ENCODE measurements at places on chromosomes 1 and 21.

DNA sequence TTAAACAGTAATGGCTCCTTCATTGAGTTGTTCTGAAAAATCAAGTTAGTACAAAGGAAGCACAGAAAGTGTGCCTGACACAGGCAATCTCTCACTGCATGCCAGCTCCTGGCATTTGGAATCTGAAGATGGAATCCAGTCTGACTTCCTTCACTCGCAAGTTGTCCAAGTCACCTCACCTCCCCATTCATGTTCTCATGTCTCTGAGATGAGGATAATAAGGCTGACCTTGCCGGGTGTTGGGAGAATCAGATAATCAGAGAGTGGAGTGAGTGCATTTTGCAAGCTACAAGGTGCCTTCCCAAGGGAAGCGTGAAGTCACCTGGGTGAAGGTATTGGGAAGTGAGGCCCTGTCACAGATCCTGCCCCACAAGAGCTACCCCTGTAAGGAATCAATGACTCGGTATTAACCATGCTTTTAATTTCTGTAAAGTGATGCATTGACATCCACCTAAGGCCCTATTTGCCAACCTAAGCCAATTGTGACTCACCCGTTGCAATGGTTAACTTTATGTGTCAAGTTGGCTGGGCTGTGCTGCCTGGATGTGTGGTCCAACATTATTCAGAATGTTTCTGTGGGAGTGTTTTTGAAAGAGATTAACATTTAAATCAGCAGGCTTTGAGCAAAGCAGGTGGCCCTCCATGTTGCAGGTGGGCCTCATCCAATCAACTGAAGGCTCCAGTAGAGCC lies 62.5 kb upstream of the TARBP1 start:
- DNase-seq, result no peak

GRCh38 chr1:206901944-206902343 lies 4.7 kb downstream of the IL24 start:
- no peak for DNase-seq

DNA sequence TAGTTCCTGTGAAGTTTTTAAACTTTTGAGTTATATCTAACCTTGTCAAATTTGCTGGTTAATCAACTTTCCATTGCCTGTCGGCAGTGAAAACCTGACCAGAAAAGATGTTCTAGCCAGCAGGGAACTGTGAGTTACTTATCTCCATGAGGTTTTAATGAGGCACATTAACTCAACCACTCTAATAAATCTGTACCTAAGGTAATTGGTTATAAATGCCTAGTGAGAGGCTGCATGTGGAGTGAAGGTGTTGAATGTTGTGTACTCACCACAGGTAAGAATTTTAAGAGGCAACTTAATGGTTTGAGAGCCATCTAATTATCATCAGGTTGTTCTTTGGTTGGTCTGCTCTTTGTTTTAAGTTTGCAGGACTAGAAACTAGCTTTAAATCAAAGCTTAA lies 138.4 kb upstream of the LHX8 start:
- DNase-seq, result no peak

- no peak for DNase-seq
Measured at GRCh38 chr1:107541412-107541811, 400.6 kb downstream of the NTNG1 start.

DNA sequence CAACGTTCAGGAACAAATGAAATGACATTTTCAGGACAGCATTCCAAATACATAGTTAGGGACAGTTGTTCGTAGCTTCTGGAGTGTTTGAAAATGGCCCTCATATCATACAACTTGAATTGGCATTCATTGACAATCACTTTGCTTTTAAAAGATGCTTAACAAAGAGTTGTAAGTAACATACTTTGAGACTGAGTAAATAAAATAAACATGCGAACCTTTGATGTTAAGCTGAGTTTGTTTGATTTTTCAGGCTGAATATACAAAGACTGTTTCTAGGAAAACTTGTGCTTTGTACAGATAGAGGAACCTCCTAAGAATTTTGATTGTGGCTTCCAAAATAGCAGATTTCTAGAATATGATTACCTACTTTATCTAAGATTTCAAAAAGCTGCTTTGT lies 45.3 kb downstream of the ITSN1 start:
- no peak for DNase-seq

DNA sequence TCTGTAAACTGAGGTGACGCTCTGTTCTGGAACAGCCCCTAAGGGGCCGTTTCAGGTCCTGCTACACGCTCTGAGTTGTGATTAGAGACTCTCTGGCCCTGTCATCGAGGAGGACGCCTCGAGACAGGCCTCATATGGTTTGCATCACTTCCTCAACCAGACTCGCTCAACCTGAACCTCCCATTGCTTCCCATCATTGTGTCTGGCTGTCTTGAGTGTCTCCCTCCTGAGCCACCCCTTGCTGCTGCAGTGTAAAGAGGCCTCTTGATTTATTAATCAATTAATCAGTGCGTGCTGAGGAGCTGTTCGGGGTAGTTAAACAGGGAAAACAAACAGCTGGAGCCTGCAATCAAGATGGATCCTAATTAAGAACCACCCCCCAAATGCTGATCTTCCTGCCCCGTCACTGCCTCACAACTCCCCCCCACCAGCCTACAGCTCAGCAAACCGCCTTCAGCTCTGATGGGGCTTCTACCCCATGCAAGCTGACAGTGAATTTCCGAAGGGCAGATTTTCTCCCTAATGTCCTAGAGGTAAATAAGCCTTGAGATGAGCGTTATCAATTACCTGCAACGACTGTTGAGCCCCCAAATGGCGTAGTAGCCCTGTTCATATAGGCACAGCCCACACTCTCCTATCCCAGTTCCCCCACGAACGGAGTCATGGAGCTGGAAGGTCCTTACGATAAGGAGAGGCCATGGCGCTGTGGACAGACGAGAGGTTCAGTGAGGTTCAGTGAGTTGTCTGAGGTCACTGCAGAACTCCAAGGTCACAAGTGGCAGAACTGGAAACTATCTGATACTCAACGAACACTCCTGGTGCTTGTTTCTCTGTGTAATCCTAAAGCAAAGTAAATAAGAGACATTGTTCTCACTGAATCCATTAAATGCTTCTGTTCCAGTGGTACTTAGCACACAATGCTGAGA lies 210.6 kb downstream of the KIF26B start:
- no peak for DNase-seq

GRCh38 chr1:94633051-94633450 lies 91.5 kb upstream of the F3 start:
- DNase-seq, result peak; percentile 38

GRCh38 chr1:180112984-180113647 lies 41.6 kb upstream of the QSOX1 start:
- no peak for DNase-seq

DNA sequence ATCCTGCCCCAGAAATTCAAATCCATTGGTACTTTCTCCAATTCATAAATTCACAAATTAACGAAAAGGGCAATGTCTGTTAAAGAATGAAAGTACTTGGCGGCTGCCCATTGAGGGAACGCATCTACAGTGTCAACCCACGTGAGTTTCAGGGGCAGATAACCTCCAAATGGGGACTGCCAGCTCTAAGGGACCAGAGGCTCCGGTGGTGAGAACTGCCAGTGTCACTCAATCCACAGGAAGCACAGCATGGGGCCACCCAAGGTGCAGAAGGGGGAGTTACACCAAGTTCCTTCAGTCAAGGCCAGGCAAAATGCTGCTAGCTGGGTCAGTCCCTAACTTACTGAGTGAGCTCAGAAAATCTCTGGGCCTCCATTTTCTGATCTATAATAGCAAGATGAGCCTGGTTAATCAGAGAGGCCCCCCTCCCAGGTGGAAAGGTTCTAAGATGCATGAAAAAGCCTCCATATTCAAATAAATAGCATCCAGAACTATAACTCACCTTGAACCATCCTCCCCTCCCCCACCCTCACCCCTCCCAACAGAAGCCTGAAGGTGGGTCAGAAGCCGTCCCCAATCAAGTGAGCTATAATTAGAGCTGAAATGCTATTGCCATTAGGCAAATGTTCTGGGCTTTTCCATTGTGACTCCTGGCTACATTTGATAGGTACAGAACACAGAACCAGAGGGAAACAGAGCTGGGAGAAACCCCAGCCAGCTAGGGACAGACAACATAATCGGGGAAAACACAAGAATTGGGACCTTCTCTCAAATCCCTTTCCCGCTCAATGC lies 41.7 kb downstream of the LRP8 start:
- DNase-seq, result no peak

Measured in AG08396 (cell line).